ENCODE measurements at places on chromosomes 2 and 18. TPM values are rescaled to one million over a fixed set of nuclear protein-coding genes. Genes with fewer than 3 reads are reported as not detected.

SMYD5 gene
- total RNA-seq = 44.9 TPM

GNAL gene
- total RNA-seq = 0.17 TPM

LYG2 gene
- total RNA-seq = not detected

IL37 gene
- not detected for total RNA-seq

RNU2-63P gene
- total RNA-seq = 21.4 TPM

NYAP2 gene
- total RNA-seq = not detected

SCN3A gene
- total RNA-seq = not detected

CDK15 gene
- total RNA-seq = not detected
